ENCODE measurements at places on chromosomes 3 and 15. TPM values are rescaled to one million over a fixed set of nuclear protein-coding genes. Genes with fewer than 3 reads are reported as not detected.

Gene CLDN1
- total RNA-seq = 0.20 TPM

Gene IL12A
- 3.5 TPM for total RNA-seq

Gene SPTBN5
- 0.20 TPM for total RNA-seq

Gene KBTBD13
- not detected for total RNA-seq
